T-helper 22 cell (primary cell): ENCODE measurements at places on chromosomes 1 and 21.

DNA sequence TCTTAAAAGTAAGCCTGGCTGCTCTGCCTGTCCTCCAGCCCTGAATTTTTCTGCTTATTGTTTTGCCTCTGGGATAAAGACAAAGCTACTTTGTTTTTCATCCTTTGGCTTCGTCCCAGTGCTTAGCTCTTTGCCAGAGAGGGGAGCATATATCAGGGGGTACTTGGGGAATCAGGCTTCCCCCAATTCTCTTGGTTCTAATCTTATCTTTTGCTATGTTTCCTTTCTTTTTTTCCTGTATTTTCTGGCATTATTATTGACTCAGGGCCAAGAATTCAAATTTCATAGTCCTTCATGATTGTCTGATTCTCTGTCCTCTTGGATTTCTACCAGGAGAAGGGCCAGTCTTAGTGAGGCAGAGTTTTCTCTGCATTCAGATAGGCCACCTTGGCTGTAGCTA, 51.2 kb downstream of the GIPC2 start:
- no peak for DNase-seq

DNA sequence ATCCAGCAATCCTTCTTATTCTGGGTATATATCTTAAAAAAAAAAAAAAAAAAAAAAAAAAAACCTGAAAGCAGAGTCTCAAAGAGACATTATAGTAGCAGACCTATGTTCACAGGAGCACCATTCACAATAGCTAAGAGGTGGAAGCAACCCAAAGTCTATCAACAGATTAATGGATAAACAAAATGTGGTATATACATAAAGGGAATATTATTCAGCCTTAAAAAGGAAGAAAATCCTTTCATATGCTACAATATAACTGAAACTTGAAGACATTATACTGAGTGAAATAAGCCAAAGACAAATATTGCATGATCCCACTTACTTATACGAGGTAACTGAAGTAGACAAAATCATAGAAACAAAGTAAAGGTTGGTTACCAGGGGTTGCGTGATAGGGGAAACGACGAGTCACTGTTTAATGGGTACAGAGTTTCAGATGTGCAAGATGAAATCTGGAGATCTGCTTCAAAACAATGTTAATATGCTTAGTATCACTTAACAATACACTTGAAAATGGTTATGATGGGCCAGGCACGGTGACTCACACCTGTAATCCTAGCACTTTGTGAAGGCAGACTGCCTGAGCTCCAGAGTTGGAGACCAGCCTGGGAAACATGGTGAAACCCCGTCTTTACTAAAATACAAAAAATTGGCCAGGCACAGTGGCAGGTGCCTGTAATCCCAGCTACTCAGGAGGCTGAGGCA, 29.5 kb downstream of the PIK3R3 start:
- no peak for DNase-seq

DNA sequence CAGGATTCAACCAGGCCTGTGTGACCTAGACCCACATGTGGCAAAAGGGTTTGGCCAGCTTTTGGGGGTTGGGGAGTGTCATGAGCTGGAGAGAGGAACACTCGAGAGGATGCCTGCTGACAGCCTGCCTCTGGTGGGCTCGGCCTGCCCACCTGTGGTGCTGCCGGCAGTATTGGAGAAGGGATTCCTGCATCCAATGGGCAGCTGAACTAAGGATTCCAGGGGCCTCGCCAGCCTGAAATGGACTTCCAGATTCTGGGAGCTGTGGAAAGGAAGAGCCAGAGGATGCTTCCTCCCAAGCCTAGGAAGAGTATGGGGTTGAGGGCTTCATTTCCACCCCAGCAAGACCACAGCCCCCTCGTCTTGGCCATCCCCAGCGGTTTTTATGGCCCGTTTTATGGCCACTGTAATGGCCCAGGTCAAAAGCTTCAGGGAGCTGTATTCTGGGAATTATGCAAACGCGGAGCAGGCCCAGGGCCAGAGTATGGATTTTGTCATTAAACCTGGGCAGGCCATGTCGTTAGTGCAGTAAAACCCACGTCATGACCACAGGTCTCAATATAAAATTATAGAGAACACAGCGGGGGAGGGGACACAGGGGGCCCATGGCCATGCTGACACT, 63.6 kb downstream of the TMEM53 start:
- no peak for DNase-seq

DNA sequence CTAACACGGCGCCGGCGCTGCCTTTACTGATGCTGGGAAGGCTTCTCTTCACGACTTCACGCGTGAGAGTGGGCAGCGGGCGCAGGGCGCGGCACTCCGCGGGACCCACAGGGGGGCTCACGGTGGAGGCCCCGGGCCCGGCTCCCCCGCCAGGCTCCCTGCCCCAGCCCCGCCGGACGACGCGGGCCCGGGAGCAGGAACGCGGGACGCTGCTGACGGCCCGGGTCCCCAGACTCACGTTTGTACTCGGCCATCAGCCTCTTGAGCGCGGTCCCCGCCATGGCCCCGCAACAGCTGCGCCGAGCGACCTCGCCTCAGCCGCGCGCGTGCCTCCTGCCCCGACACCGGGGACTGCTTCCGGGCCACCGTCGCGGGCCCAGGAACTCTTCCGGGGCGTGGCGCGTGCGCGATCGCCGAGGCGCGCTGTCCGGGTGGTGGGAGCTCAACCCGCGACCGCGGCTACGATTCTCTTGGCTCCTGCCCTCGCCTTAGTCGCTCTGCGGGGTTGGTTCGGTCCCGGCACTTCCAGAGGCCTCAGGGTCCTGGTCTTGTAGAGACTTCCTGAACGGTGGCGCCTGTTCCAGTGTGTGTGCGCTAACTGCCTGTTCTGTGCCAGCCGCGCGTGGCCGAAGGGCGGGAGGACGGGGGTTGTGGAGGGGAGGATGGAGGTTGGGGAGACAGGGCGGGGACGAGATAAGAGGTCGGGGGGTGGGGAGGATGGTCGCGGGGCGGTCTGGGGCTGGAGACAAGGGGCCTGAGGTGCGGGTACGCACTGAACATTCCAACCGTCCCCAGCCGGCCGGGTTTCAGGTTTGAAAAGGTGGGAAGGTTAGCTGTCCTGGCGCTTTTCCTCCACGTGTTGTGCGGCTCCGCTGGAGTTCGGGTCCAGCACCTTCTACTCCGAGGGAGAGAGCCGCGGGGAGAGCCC, at the start of gene UBE2G2:
Gene UBE2G2 (minus strand): TSS at position 353 of the 928 bp plus-strand sequence. CDS start 72 bp downstream, at position 281.
- DNase-seq = peak; percentile 74

DNA sequence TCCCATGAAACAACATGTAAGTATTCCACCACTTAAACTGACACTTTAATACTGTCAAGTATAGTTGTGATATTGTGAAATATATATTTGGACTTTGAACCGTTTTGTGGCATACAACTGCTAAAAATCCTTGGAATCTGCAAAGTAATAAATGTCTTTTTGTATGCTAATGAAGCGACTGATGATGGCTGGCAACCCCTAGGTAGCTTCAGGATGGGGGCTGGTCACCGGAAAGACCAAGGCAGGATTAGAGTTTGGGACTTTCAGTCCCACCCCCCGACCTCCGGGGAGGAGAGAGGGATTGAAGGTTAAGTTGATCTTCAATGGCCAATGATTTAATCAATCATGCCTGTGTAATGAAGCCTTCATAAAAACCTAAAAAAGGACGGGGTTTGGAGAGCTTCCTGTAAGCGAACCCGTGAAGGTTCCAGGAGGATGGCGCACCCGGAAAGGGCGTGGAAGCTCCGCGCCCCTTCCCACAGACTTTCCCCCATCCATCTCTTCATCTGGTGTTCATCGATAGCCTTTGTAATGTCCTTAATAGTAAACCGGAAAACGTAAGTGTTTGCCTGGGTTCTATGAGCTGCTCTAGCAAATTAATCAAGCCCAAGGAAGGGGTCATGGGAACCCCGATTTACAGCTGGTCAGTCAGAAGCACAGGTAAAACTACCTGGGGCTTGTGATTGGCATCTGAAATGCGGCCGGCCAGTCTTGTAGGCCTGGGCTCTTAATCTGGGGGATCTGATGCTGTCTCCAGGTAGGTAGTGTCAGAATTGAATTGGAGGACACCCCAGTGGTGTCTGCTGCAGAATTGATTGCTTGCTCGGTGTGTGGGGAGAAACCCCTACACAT, 1.8 kb upstream of the ZNF281 start:
- DNase-seq = no peak

DNA sequence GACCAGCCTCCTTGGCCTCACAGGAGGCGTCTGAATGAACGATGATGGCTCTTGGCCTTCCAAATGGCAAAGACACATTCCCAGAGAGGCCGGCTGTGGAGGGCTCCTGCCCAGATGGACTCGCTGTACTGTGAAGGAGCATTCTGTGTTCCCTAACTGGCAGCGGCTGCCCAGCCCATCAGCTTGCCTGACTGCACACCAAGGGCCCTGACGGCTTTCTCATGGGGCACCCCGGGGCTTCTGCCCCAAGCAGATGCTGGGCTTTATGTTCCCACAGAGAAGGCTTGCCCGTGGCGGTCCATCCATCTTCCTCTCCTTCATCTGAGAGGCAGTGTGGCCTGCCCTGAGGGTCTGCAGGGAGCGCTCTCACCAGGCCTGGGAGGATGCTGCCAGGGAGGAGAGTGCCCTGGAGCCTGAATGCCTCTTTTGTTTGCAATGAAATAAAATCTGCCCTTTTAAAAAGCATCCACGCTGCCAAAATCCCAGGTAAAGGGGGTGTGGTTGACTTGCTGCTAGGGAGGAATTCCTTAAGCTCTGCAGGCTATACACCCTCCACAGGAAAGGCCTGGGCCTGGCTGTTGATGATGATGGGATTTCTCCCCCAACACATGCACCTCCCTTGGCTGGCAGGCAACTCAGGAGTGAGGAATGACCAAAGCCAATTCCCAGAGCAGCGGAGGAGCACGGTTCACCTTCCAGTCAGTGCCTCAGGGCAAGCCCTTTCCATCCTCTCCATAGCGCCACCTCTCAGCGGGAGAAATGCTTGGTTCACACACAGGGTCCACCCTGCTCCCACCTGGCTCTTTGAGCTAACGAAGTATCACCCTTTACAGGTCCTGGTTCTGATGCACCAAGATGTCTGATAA, 84.6 kb upstream of the SSX2IP start:
- no peak for DNase-seq

DNA sequence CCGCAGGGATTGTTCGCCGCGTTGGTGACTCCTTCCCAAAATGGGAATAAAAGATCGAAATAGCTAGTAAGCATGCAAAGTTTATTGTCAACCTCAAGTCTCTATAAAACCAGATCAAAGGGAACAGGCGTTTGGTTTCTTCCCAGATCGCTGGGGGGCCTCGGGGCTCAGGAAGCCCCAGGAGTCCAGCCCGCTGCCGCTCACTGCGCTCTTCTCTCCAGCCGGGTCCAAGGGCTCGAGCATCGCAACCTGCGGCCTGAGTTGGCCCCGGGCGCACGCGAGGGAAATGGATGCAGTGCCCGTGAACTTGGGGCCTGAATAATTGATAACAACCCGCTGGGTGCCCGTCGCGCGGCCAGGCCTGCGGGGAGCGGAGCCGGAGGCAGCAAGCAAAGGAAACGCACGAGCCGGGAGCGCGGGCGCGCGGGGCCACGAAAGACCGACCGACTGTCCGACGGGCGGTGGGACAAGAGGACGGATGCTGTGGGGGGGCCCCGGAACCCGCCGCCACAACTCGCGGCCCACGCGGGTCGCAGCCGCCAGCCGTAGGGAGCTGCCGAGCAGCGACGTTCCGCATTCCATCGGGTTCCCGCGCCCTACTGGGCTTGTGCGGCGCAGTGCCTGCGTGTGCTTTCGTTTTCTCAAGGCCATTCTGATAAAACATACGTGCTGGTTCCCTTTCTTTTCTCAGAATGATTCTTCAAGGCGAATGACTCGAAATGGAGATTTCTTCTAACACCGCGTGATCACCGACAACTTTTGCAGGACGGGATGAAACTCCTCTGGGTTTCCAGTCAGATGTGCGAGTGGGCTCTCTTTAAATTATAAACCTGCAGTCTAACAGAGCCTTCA, 14.0 kb upstream of the ALX3 start:
- DNase-seq = no peak

DNA sequence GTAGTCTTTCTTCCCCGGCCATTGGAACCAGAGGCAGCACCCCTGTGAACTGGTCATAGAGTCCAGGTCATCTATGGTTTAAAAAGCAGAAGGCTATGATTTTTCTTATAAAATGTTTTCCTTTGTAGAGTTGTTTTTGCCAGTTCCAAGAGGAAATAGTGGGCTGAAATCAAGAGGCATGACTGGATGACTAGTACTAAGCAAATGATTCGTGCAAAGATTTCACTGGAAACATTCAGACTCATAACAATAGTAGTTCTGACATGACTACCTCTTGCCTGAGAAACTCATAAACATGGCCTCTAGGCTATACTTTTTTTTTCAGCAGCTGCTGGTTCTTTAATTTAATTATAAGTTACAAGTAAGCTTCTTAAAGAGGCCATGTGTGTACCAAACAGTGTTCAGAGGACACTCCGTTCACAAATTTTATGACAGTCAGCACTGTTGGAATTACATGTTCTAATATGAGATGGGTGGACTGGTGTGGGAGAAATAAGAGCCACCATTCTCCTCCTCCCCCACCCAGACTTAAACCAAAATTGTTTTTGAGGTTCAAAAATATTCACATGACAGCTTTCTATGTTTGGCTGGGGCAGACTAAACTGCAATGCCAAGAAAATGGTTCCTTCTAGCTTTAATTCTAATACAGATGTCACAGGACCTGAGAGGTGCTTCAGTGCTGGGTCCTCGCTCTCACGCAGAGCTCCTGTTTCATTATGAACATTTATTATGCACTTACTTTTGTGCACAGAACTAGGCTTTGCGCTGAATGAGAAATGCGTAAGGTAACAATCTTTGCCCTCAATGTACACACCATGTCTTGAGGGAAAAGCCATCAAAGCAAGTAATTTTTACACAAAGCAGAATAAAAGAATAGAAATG, 147.5 kb downstream of the ZC3H11B start:
- DNase-seq = no peak

GRCh38 chr1:232890340-232890943, 60.0 kb upstream of the NTPCR start:
- no peak for DNase-seq

- DNase-seq = no peak
These were observed 91.3 kb downstream of the RPE65 start for GRCh38 chr1:68358439-68358838.

GRCh38 chr1:19670787-19671186, 6.1 kb downstream of the HTR6 start:
- no peak for DNase-seq

- no peak for DNase-seq
These were observed 120.2 kb downstream of the TLR5 start for GRCh38 chr1:223022641-223023473.

DNA sequence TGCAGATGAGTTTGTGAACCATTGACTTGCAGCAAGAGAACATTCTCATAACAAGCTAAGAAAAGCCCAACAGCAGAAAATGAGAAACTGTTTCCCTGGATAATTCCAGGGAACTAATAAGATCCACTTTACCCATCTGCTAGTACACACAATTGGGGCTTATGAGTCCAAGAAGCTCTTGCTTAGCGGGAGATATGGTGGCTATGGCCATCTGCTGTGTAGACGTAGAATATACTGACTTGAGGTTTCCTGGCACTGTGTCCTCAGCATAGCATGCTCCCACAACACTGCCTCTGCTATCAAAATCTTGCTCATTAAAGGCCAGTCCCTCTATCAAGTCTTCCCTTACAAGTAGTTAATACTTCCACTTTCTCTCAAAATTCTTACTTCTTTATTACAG, 6.8 kb upstream of the RXRG start:
- no peak for DNase-seq
